Activated CD4-positive, CD25-positive, alpha-beta regulatory T cell (primary cell): ENCODE measurements at places on chromosomes 5 and 9.

- DNase-seq, result no peak
Measured at GRCh38 chr5:122014236-122014935, 52.6 kb downstream of the SRFBP1 start.

DNA sequence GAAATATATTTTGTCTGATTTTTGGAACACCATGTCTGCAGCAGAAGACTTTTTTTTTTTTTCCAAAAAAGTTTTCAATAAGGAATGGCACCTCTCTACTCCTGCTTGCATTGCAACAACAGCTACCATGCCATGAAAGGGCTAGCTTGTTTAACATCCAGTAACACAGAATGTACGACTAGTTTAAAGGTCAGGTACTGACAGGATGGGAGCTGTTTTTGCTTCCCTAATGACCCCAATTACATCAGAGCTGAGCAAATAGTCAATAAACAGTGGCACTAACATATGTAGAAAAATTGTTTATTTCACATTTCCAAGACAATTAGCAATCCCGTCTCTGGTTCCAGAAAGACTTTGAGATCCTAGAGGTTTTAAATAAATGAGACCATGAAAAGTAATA lies 693.8 kb downstream of the NR2F1-AS1 start:
- no peak for DNase-seq

DNA sequence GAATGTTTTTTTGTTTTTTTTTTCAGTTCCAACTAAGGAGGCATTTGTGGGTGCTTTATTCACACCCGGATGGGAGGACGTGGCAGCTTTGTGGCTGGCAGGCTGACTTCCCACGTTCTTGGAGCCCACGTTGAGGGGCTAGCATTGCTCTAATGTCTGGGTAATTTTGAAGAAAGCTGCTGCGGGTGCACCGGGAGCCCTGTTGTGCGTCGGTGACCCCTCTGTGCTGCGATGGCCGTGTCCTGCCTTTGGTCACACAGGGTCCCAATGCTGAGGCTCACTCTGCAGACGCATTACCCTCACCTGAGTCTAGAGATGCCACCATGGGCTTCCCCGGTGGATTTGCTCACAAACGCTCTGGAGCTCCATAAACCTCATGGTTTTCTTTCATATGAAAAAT lies 34.2 kb downstream of the NDUFS6 start:
- no peak for DNase-seq

GRCh38 chr9:26548781-26549290 lies 343.8 kb downstream of the CAAP1 start:
- no peak for DNase-seq

DNA sequence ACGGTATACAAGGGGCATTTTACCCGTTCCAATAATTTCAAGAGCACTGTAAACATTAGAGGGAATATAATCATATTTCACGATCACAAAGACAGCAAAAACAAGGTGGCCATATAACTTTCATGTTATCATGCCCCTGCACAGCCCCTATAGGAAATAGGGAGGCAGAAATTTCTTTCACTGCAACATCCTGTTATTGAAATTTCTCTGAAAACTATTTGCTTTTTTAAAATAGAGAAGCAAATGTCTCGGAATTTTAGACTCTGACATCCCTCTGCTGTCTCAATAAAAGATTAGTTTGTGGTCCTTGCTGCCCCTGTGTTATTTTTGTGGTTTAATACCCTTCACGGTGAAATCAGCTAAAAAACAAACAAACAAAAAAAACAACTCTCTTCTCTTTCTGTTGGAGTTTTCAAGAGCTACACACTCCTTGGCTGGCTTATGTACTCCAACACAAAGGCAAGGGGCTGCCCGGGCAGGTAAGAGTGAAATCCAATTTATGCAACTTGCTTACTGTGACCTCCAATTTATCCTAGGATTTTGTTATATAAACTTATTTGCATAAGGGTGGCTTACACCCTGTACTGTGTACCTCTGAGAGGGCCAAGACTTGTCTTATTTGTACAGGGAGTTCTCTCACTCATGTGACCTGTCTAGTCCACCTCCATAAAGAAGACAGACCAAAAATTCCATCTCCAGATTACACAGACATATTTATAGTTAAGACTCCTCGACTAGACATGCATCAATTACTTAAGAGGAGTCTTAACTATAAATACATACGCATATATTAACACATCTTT lies 223.6 kb downstream of the MLLT3 start:
- DNase-seq, result no peak

GRCh38 chr9:70435948-70436347 lies 21.5 kb upstream of the KLF9 start:
- DNase-seq, result no peak

DNA sequence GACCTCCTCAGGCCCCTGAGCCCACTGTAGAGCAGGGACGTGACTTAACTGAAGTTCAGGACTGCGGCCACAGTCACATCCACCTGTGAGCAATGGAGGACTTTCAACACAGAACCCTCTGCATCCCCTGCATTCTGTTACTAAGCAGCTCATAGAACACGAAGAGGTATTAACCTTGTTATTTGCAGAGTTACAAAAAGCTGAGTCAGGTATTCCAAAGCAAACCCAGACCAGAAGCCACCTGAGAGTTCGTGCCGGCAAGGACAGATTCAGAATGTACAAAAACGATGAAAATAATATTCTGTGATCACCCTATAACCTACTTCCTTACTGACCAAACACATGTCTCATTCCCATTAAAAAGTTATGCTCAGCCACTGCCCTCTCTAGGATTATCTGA lies 33.0 kb upstream of the PRSS3 start:
- DNase-seq, result no peak

DNA sequence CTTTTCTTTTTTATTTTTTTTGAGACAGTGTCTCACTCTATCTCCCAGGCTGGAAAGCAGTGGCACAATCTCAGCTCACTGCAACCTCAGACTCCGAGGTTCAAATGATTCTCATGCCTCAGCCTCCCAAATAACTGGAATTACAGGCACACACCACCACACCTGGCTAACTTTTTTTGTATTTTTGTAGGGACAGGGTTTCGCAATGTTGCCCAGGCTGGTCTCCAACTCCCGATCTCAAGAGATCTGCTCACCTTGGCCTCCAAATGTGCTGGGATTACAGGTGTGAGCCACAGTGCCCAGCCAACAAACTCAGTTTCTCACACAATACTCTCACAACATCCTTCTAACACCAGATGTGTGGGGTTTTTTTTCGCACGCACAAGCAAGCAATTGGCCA lies 22.1 kb downstream of the AFF4 start:
- no peak for DNase-seq

DNA sequence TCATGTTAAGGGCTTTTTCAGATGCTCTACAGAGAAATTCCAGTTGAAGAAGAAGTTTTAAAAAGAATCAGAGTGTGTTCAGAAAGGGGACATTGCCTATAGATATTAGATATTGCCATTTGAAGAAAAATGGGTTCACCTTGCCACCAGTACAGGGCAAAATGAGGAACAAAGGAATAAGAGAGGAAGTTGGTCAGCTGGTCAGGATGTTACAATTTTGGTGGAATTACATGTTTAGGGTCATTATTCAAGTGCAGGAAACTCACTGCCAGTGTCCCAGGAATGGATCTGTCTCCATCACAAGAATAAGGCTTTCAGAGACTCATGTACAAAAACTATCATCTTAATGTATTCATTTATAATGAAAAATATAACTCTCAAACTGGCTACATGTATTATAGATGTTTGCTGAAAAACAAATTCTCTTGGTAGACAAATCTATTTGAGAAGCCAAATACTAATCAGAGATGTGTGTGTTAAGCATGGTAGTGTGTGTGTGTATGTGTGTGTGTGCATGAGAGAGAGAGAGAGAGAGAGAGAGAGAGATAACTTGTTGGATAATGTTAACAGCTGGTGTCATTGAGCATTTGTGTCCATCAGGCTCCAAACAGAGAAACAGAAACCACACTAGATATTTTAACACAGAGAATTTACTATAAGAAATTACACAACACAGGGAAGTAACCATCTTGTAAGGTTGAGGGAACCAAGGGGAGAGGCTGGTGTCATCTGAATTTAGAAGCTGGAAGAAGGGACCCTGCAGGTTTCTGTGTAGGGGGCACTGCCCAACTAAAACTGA lies 5.0 kb upstream of the C1QTNF3 start:
- DNase-seq, result no peak

GRCh38 chr9:133048595-133048994 lies 13.2 kb upstream of the CEL start:
- no peak for DNase-seq

- DNase-seq, result no peak
Measured at GRCh38 chr9:99878651-99879050, 27.8 kb upstream of the STX17 start.

GRCh38 chr5:142506046-142506445 lies 179.8 kb downstream of the FGF1 start:
- DNase-seq, result no peak

DNA sequence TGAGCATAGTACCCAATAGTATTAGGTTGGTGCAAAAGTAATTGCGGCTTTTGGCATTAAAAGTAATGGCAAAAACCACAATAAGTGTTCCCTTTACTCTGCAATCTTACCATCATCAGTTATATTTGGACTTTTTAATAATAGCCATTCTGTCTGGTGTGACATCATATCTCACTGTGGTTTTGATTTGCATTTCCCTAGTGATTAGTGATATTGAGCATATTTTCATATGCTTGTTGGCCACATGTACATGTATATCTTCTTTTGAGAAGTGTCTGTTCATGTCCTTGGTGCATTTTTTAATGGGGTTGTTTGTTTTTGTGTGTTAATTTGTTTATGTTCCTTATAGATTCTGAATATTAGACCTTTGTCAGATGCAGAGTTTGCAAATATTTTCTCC lies 289.9 kb downstream of the FAM170A start:
- DNase-seq, result no peak

- DNase-seq, result no peak
Measured at GRCh38 chr9:107228496-107229039, 54.5 kb upstream of the RAD23B start.

DNA sequence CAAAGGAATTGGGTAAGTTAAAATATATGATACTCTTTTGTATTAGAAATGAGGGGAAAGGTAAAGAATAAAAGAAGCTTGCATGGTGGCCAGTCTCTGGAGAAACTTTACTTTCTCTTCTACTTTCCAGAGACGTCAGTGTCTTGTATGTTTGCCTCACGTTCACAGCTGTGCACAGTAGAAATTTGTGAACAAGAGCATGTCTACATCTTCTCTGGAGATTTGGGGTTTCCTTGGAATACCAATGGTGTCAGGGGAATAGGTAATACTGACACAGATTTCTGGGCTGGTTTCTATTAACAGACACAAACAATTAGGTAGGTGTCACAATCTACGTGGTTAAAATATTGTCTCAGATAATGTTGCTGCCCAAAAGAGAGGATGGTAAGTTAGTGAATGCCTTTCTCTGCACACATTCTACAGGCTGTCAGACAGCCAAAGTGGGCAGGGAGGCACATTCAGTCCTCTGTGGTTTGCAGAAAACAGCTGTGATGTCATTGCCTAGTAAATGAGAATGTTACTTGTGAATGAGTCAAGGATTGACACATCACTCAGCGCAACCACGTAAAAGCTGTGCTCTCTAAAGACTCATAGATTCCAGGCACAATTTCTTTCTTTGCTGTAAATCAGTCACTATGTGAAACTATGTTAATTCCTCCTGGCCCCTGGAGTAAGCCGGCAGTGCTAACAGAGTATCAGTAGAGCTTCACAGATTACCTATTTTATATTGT lies 397.1 kb downstream of the MAN2A1 start:
- DNase-seq, result no peak

DNA sequence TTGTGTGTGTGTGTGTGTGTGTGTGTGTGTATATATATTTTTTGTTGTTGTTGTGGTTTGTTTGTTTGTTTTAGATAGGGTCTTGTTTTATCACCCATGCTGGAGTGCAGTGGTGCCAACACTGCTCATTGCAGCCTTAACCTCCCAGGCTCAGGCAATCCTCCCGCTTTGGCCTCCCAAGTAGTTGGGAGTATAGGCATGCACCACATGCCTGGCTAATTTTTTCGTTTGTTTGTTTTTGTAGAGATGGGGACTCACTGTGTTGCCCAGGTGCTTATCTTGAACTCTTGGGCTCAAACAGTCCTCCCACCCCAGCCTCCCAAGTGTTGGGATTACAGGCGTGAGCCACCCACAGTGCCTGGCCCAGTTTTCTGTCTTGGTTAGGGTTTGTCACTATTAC lies 77.3 kb downstream of the GAPVD1 start:
- no peak for DNase-seq

- no peak for DNase-seq
Measured at GRCh38 chr9:80797831-80798688, 891.3 kb downstream of the TLE1 start.

DNA sequence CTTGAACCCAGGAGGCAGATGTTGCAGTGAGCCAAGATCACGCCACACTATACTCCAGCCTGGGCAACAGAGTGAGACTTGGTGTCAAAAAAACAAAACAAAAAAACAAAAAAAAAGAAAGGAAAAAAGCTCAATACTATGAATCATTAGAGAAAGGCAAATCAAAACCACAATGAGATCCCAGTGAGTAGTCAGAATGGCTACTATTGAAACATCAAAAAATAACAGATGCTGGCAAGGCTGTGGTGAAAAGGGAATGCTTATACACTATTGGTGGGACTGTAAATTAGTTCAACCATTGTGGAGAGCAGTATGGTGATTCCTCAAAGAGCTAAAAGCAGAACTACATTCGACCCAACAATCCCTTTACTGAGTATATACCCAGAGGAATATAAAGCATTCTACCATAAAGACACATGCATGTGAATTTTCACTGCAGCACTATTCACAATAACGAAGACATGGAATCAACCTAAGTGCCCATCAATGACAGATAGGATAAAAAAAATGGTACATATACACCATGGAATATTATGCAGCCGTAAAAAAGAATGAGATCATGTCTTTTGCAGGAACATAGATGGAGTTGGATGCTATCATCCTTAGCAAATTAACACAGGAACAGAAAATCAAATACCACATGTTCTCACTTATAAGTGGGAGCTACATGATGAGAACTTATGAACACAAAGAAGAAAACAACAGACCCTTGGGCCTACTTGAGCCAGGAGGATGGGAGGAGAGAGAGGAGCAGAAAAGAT lies 81.9 kb upstream of the ARRDC3 start:
- DNase-seq, result no peak

- DNase-seq, result no peak
Measured at GRCh38 chr5:109411627-109412026, 1.9 kb upstream of the PJA2 start.

DNA sequence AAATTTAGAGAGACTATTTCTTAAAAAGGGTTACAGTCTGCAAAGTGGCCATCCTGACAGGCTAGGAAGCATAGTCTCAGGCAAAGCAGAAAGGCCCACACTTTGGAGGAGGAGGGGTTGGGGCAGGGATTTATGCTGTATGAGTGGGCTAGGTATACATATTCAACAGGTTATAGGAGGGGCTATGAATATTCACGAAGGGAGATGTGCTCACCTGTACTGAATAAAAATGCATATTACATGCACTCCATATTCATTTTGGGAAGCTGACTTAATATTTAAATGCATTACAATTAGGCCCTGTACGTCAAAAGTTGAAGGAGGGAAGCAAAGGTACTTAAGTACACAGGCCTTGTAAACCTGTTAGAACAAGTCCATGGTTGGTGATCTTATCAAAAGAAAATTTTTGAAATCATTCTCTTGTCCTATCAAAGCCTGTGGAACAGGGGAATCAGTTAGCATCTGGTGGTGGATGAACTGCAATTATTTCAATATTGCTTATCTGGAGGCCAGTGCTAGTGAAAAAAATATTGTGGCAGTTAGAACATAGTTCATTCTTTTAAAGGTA lies 1.6 kb downstream of the CENPP start:
- no peak for DNase-seq
